ENCODE measurements at places on chromosomes 1 and 21. TPM values are rescaled to one million over a fixed set of nuclear protein-coding genes. Genes with fewer than 3 reads are reported as not detected.

TIMM17A gene
- 35.7 TPM for total RNA-seq

TIAM1 gene
- total RNA-seq = 16.3 TPM

CYP4X1 gene
- 0.59 TPM for total RNA-seq

SYPL2 gene
- total RNA-seq = 1.8 TPM

RAB3B gene
- total RNA-seq = 14.5 TPM

CLCA2 gene
- 5.3 TPM for total RNA-seq

MAEL gene
- total RNA-seq = not detected

GUCA2A gene
- total RNA-seq = not detected

DIRAS3 gene
- 2.1 TPM for total RNA-seq

FAM72A gene
- total RNA-seq = 2.2 TPM

KRTAP12-2 gene
- total RNA-seq = not detected

CFAP45 gene
- total RNA-seq = 0.29 TPM

DNA sequence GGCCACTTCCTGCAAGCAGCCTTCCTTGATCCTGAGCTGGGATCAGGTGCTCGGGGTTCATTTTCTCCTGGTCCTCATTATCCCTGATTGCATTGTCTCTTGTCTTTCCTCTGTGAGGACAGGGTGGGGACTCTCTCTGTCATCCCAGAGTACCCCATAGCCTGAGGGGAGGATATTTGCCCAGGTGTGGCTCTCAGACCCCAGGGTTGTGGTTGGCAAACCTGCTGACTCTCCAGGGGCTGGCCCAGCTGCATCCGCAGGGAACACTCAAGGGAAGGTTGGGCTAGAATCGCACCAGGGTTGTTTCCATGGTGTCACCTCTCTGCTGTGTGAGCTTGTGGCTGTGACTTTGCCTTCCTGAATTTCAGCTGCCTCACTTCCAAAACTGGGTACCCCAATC is 276.8 kb upstream of the C1orf174 start:
- peak; percentile 26 for DNase-seq

- DNase-seq = no peak
Observed at GRCh38 chr1:235901461-235901860, 34.8 kb upstream of the LYST start.

- peak; percentile 61 for DNase-seq
Observed at GRCh38 chr1:153968408-153968807, 706 bp downstream of the CREB3L4 start.

DNA sequence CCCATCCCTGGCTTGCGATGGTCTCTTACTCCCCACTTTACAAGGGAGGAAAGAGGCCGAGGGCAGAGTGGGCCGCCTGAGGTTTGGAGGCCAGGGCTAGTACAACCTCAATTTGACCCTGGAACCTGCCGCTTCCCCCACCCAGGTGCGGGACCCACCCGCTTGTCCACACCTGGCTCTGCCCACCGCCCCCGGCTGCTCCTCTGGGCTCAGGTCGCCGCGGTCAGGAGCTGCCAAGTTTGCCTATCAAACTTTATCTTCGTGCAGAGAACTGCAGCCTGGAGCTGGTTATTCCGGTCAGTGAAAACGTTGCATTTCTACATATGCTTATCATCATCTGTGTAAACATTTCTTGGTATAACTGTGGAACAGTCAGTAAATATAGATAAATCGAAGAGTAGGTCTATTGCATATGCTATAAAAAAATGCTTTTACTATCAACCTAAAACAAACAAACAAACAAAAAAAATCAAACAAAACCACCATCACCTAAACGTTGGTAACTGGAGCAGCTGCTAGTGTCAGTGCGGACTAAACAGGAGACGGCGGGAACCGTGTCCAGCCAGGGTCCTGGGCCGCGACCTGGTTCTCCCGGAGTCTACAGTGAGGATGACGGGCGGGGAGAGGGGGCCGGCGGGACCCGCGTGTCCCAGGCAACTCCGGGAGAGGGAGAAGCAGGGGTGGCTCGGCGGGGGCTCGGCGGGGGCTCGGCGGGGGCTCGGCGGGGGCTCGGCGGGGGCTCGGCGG is 906 bp upstream of the ADARB1 start:
- DNase-seq = peak; percentile 88

- no peak for DNase-seq
Observed at GRCh38 chr21:34260277-34261008, 103.4 kb upstream of the KCNE2 start.

DNA sequence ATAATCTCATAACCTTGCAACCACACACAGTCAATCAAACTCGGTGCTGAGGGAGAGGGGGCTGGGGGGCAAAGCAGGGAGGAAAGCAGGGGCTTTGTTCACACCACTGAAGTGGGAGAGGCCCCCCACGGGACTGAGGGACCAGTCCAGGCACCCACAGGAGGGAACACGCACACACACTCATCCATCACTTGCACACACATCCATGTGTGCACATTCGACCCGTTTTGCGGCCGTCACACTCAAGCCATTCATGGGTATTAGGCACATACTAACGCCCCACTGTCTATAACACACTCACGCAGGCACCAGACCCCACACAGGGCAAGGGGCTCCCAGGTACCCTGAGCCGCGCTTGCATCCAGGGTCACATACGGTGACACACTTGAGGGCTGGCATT is 14.0 kb downstream of the EFNA3 start:
- DNase-seq = no peak

- no peak for DNase-seq
Observed at GRCh38 chr1:215643592-215644321, 76.7 kb downstream of the KCTD3 start.

DNA sequence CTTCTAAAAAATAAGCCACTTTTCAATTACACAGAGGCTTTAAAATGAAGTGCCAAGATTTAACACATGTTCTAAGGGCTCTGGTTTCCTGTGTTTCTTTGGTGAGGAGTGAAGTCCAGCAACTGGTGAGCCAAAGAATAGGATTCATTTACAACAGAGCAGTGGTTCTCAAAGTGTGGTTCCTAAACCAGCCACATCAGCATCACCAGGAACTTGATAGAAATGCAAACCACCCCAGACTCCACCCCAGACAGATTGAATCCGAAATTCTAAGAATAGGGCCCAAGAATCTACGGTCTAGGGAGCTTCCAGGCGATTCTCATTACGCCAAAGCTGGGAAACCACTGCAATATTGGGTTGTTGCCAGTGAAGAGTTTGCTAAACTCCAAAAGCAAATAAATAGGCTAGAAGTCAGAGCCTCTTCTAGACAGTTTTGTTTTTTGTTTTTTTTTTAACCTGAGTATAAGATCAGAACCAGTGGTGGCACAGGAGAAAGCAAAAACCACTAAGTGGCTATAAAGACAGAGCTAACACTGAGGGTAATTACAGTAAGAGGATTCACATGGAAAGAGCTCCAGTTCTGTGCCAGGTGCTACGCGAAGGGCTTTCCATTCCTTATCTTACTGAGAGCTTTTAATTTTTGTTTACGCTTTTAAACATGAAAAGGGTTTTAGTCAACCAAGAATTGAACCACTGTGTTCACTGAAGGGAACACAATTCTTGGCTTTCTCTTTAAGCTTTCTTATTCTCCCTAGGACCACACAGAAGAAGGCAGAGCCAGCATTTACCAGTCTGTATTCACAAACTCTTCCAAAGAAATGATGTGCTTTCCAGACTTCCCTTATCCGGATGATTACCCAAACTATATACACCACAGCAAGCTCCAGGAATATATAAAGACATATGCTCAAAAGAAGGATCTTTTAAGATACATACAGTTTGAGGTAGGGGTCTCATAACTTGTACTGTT is 42.4 kb upstream of the FMO2 start:
- peak; percentile 76 for DNase-seq

- DNase-seq = no peak
Observed at GRCh38 chr1:107145637-107146036, 4.8 kb downstream of the NTNG1 start.

DNA sequence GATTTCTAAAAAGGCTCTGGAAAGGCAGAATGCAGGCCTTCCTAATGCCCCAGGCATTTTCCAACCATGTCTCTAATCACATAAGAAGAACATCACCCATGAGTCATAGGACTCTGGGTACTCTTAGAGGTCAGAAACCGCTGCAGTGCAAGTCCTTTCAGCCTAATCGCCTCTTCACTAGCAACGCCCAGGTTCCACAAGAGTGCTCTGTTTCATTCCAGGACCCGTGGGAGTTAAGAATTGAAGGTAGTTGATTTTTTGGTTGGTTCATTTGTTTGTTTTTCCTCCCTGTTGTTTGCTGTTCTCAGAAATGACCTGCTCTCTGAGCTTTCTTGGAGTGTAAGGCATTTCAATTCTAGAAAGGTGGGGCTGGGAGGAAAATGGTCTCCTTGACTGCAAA is 123.2 kb downstream of the NR5A2 start:
- peak; percentile 94 for DNase-seq

DNA sequence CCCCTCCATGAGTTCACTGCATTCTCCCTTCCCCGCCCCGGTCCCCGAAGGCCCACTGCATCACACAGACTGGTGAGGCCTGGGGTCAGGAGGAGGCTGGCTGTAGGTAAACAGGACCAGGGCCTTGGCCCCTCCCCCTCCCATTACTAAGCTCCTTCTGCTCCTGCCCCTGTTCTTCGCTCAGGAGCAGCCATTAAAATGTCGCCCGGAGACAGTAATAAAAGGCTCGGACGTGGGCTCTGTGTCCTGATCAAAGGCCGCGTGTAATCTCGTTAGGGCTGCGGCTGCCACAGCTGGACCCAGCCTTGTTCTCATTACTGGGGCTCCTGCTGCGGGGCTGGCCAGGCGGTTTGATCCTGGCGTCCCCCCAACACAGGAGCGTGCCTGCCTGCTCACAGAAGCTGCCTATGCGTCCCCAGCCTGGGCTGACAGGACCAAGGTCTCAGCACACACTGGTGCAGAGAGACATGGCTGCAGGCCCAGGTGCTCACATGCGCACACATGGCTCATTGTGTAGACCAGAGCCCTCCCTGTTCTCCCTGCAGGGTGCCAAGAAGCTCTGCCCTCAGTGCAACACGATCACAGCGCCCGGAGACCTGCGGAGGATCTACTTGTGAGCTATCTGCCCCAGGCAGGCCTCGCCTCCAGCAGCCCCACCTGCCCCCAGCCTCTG is 24.0 kb downstream of the TMEM53 start:
- peak; percentile 50 for DNase-seq

GRCh38 chr1:64167176-64167575 is 36.2 kb upstream of the UBE2U start:
- DNase-seq = no peak

GRCh38 chr1:201614262-201615015 is 75.5 kb downstream of the NAV1 start:
- peak; percentile 88 for DNase-seq

DNA sequence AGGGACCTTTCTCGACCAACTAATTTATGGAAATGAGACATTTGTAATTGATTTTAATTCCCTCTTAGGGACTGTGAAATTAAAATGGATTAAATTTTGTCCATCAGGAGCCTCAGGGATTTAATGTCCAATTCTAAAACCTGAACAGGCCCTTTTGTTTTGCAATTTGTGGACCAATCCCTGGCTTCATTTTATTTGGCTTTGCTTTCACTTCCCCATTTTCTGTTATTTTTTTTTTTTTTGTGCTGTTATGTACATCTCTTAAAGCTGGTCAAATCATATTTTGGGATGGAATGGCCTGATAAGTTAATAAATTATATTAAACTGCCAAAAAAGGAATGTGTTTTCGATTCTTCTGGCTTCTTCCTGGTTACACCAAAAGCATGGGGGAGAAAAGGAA is 28.9 kb downstream of the ZSCAN20 start:
- DNase-seq = no peak

GRCh38 chr1:44842862-44843655 is at the start of gene PTCH2:
Gene PTCH2 (minus strand): TSS chr1:44843253. CDS start chr1:44842932, 321 bp downstream.
- peak; percentile 96 for DNase-seq

- peak; percentile 59 for DNase-seq
Observed at GRCh38 chr1:9402256-9402616, 109.5 kb downstream of the SPSB1 start.

GRCh38 chr1:56898879-56899278 is 44.3 kb downstream of the C8A start:
- DNase-seq = no peak

- no peak for DNase-seq
Observed at GRCh38 chr1:17023102-17023501, 11.4 kb upstream of the ATP13A2 start.

- DNase-seq = no peak
Observed at GRCh38 chr1:57597036-57597435, 173.2 kb upstream of the DAB1 start.

- DNase-seq = no peak
Observed at GRCh38 chr1:56501426-56501825, 77.9 kb downstream of the PLPP3 start.

DNA sequence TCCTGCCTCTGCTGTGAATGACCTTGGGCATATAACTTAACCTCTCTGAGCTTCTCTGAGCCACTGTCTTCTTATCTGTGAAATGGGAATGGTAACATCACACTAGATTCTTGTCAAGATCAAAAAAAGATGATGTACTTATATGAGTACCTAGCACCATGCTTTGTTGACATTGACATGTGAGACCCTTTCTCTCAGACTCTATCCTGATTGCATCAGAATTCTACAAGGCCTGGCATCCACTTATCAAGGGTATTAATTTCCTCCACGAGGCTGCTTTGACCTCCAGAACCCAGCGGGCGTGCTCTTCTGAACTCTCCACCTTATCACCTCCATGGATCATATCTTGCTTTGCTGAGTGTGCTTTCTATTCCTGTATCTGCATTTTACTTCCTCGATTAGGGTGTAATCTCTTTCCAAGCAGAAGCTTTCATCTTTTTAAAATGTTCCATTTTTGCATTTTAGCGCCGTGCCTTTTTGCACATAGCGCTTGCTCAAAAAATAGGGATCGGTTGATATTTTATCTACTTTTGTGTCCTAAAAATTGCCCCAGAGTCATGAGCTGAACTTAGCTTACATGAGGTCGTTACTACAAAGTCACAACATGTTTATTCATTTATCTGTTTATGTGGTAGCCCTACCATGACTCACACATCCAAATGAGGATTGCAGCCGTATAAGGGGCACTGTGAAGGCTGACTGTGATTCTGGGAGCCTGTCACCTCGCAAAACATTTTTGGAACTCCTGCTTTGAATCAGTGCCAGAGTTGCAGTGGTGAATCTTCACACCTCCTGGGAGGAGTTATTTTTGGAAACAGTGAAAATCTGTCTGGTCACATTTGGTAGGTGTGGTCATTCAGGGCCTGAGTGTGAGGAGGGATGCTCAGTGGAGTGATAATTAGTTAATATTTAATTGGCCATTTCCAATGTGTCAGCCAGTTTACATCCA is 63.2 kb downstream of the IER5 start:
- DNase-seq = no peak

GRCh38 chr1:33130297-33130696 is 49.3 kb downstream of the AZIN2 start:
- DNase-seq = no peak

- DNase-seq = peak; percentile 69
Observed at GRCh38 chr1:8911416-8912309, 33.2 kb upstream of the ENO1 start.
